DND-41 (cell line): ENCODE measurements at places on chromosomes 6 and 20.

GRCh38 chr6:88008411-88008810 is 39.2 kb upstream of the SPACA1 start:
- no peak for DNase-seq

DNA sequence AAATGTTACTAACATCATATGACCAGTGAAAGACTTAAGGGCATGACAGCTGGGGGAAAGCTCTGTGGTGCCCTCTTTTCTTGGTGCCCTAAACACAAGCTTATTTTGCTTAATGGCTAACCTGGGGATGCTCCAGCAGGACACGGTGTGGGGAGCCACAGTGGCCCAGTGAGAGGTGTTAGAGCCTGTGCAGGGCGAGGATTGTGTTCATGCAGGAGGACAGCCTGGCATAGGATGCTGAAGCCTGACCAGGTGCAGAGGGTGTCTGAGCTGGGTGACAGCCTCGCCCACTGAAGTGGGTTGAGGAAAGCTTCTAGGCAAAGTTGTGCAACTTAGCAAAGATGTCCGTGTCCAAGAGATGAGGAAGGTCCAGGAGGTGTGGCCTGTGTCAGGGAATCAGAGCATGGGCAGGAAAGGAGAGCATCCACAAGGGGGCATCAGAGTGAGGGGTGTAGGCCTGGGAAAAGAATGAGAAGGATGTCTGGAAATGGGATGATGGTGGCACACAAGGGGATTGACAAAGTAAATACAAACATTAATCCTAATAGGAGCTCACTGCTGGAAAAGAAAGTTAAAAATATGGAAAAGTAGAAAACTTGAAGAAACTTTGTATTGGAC is 33.9 kb downstream of the SLC17A4 start:
- peak; percentile 48 for DNase-seq

- no peak for DNase-seq
These were observed 904.5 kb downstream of the GRIK2 start for GRCh38 chr6:102298051-102298450.

- DNase-seq: no peak
These were observed 542.9 kb upstream of the IMPG1 start for GRCh38 chr6:76615395-76615794.

DNA sequence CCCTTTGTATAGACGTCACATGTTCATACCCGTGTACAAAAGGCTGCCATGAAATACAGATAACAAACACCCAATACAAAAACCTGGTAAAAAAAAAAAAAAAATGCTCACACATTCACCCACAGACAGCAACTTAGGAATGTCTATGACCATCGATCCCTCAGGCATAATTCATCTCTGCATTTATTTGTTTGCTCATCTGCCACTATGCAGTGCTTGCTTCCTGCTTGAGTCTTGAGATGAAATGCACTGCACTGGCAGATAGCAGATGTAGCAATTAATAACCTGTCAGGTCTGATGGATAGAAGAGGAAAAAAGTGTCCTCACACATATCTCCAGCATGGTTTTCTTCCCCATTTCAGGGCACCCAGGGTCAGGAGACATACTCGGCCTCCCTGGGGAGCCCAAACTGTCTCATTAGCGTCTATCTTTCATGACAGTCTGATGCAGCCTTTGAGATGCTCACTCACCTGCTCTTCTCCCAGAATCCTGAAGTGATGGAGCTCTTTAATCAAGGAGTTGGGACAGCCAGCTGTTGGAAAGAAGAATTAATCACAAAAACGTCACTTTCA is 295.1 kb upstream of the AGPAT4 start:
- DNase-seq: no peak

- DNase-seq: no peak
These were observed 60.3 kb downstream of the IRF4 start for GRCh38 chr6:451847-452246.

DNA sequence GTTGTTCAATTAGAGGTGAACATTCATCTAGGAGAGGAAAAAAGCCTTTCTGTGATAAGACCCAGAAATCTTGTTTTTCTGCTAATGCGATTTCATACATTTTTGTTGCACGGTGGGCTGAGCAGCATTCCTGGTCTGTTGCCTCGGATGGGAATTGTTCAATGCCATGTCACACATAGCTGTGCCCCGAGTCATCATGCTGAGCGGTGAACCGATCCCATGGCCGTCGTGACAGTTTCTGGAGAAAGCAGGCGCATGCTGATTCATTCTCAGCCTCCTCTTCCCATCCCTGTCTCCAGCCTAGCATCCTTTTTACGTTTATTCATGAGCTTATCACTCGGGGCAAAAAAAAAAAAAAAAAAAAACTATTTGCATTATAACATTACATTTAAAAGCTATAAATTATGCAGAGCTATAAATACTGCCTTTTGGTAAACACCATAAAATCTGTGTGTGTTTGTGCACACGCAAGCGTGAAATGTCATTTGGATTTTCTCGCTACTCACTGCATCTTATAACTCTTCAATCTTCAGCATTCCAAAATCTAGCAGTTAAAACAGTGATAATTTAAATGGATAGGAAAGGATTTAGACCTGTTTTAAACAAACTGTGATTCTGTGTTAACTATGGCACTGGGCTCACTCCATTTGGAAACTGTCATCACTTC is 58.9 kb upstream of the IFNGR1 start:
- DNase-seq: no peak

- DNase-seq: no peak
These were observed 945 bp downstream of the FAXC start for GRCh38 chr6:99348288-99349170.

GRCh38 chr20:32577023-32577422 is 8.1 kb downstream of the NOL4L start:
- no peak for DNase-seq
